ENCODE measurements at places on chromosomes 13 and 19. TPM values are rescaled to one million over a fixed set of nuclear protein-coding genes. Genes with fewer than 3 reads are reported as not detected.

Gene LMTK3
- 0.26 TPM for total RNA-seq

Gene USHBP1
- total RNA-seq, result not detected

Gene GGN
- 1.4 TPM for total RNA-seq

Gene C1QTNF9B
- total RNA-seq, result not detected

Gene CYP4F3
- 0.13 TPM for total RNA-seq

Gene SLC25A42
- total RNA-seq, result 4.3 TPM

Gene NXNL1
- total RNA-seq, result not detected

Gene PROZ
- total RNA-seq, result not detected

Gene RNF113B
- total RNA-seq, result not detected

Gene OR7D2
- total RNA-seq, result under 0.01 TPM

Gene FAM216B
- total RNA-seq, result 0.16 TPM

Gene KLF12
- 7.4 TPM for total RNA-seq

Gene ZNF560
- 1.2 TPM for total RNA-seq

Gene GARIN5A
- 0.52 TPM for total RNA-seq

Gene ZNF442
- total RNA-seq, result 0.26 TPM

Gene PBX4
- 6.0 TPM for total RNA-seq

Gene TMPRSS9
- total RNA-seq, result 0.26 TPM

Gene CATSPERD
- total RNA-seq, result not detected

Gene SYCN
- total RNA-seq, result not detected

Gene TRAPPC6A
- 14.1 TPM for total RNA-seq

Gene RFPL4A
- not detected for total RNA-seq

Gene IFNL1
- not detected for total RNA-seq

Gene EHD2
- total RNA-seq, result 307 TPM

Gene PLEKHA4
- 18.4 TPM for total RNA-seq

Gene WDR87
- not detected for total RNA-seq

Gene CD33
- total RNA-seq, result not detected

All from epithelial cell of alveolus of lung (primary cell).